GM19239 (cell line): ENCODE measurements at places on chromosomes 3 and 15.

DNA sequence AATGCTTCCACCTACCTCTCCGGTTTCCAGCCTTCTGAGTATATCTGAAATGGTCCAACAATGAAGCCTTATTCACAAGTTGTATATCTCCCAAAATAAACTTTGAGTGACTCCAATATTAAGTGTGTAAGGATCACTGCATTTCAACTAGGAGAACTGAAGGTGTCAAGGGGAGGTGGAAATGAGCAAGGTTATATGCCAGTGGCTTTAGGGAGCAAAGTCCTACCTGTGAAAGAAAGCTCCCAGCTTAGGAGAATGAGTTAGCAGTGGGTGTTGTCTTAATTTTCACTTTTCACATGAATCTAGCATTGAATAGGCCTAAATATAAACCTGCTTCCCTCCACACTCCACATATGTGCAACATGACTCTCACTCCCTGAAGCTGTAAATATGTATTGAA is 29.0 kb downstream of the LMCD1 start:
- DNase-seq = no peak

DNA sequence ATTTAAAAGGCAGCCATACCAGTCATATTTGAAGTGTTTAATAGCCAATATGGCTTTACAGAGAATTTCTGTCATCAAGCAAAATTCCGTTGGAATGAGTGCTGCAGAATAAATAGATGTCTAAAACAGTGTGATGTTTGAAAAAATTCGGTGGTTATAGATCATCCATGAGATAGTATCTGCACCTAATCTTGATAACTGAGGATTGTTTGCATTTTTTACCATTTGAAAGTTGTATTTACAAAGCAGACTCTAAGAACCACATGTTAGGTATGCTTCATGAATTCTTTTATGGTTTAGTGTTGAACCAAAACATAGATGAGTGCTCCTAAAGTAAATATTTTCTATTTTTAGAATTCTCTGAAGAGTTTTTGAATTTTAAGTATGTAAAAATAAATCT is 476.1 kb downstream of the NAALADL2 start:
- DNase-seq = no peak

- DNase-seq = no peak
Measured at GRCh38 chr3:105140899-105141367, 225.8 kb upstream of the ALCAM start.

DNA sequence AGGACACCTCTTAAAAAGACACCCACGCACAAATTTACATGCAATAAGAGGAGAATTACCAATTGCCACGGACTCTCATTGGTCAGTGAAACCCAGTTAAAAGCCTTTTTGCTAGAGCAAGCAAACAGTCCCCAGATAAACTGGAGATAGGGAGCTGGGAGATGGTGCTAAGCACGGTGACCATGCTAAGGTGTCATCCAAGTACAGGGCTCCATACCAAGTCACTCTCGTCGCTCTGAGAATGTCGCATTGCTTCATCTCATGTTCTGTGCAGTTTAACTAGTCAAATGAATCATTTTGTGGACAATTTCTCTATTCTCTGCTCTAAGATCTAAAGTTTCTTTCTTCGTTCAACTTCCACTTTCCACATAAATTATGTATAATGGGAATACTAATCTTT is 581.9 kb downstream of the AGBL1 start:
- no peak for DNase-seq

- no peak for DNase-seq
Measured at GRCh38 chr15:57343498-57343897, 32.8 kb upstream of the CGNL1 start.

- DNase-seq = no peak
Measured at GRCh38 chr3:135655328-135655727, 310.2 kb upstream of the PPP2R3A start.

DNA sequence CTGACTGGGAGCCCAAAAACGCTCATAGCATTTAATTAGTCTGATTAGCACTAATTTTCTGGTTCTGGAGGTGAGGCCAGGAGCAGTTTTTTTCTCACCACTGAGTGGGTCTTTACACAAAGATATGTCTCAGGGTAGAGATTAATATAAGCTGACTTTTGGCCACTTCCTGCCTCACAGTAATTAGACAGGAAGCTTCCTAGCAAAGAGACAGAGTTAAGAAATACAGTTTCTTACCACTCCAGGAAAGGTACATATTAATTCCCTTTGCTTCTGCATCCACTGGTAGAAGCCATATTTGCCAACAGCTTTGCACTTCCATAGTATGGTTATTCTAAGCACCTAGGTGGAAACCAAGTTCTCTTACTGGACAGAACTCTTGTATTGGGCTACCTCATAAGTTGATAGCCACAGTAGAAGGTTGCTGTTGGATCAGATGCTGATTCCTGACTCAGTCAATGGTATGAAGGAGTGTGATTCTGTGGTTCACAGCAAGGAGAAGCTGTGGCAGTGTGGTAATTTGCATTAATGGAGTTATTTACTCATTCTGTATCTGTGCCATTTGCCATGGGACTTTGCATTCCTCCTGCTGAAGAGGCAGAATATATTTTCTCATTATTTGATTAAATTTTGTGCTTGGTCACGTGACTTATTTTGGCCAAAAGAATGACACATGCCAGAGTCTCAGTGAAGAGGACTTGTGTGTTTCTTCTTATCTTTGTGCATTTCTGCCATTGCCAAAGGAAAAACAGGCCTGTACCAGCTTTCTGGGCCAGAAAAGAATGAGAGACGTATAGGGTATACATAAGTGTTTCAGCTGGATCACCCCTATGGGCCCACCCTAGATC is 17.5 kb upstream of the ZBTB20 start:
- DNase-seq = no peak

- no peak for DNase-seq
Measured at GRCh38 chr3:191345334-191345733, 15.0 kb upstream of the UTS2B start.

DNA sequence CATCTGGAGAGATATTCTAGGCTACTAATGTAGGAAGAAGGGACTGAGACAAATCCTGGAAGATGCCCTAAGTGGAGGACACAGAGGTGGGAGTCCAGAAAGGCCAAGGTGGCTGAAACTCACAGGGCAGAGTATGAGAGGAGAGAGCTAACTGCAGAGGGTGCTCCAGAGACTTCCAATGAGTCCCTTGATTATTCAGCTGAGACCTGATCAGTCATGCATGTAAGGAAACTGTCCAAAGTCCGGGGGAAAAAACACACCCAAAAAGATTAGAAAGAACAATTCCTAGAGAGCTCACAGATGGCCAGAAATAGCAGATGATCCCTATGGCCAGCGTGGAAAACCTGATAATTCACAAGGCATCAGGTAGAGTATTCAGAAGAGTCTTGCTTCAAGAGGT is 18.7 kb upstream of the FOXP1 start:
- DNase-seq = no peak

- no peak for DNase-seq
Measured at GRCh38 chr3:53816425-53816824, 29.8 kb downstream of the CHDH start.

GRCh38 chr15:75989045-75989444 is 23.2 kb downstream of the NRG4 start:
- DNase-seq = no peak

DNA sequence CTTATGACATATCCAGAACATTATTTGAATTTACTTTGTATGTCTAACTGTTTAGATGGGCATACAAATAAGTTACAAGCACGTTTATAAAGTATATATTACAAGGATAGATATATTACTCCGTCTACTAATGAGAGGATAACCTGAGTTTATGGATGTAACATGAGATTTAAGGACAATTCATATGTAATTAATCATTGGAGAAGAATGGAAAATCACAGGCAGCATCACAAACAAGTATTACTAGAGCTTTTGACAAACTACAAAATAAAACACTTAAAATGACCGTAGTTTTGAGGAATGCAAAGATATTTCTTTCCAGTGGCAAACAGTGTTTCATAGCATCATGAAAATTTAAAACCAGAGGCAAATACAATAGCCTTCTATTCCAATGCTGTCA is 113.8 kb downstream of the ROBO1 start:
- no peak for DNase-seq

DNA sequence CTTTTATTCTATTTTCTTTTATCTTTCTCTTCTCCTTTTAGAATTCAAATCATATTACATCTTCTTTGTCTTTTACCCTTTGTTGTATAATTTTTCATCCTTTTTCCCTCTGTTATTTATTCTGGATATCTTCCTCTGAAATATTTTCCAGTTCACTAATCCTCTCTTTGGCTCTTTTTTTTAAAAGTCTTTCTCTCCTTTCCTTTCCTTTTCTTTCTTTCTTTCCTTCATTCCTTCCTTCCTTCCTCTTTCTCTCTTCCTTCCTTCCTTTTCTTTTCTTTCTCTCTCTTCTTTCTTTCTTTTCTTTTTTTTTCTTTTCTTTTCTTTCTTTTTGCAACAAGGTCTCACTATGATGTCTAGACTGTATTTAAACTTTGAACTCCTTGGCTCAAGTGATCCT is 9.3 kb downstream of the SUSD5 start:
- no peak for DNase-seq

DNA sequence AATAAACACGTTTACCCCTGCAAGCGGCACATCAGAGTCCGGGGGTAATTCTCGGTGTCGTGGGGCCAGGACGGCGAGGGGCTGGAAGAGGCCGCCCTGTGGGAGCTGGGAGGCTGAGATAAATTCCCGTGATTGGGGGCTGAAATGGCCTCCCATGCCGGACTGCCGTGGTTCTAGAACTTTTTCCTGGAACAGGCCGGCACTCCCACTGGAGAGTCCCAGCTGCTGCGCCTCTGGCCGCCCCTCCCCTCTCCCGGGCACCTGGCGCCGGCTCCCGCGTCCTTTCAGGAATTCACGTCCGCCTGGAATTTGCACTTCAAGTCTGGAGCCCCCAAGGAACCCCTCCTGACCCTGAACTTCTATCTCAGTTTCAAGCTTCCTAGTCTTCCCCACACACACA is 10.8 kb upstream of the LRRC2 start:
- no peak for DNase-seq

DNA sequence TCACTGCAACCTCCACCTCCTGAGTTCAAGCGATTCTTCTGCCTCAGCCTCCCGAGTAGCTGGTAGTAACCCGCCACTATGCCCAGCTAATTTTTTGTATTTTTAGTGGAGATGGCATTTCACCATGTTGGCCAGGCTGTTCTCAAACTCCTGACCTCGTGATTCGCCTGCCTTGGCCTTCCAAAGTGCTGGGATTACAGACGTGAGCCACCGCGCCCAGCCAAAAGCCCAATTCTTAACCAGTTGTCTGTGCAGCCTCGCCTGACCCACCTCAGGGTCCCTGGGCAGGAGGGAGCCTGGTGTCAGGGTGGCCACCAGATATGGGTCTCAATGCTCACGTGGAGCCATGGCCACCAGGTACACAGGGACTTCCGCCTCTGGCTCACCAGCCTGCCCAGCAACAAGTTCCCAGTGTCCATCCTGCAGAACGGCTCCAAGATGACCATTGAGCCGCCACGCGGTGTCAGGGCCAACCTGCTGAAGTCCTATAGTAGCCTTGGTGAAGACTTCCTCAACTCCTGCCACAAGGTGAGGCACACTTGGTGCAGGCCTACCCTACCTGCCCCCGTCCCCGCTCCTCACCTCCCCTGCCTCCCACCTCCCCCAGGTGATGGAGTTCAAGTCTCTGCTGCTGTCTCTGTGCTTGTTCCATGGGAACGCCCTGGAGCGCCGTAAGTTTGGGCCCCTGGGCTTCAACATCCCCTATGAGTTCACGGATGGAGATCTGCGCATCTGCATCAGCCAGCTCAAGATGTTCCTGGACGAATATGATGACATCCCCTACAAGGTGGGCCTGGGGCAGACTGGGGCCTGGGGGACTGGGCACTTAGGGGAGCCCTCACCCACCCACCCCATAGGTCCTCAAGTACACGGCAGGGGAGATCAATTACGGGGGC is 48.6 kb downstream of the SEMA3G start:
- no peak for DNase-seq

DNA sequence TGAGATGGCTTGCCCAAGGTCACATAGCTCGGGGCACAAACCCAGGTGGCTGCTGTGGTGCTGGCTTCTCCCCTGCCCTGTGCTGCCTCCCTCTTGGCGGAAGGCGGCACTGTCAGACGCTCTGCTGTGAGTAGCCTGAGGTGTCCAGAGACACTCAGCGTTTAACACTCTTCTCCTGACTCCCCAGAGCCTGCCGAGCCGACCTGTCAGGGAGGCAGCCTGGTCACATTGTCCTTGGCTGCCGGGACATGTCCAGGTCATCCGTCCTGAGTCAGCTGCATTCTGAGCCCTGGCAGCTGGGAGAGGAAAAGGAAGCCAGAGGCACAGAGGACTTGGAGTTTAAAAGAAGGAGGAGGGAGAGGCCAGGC is 4.7 kb downstream of the LMAN1L start:
- DNase-seq = no peak

DNA sequence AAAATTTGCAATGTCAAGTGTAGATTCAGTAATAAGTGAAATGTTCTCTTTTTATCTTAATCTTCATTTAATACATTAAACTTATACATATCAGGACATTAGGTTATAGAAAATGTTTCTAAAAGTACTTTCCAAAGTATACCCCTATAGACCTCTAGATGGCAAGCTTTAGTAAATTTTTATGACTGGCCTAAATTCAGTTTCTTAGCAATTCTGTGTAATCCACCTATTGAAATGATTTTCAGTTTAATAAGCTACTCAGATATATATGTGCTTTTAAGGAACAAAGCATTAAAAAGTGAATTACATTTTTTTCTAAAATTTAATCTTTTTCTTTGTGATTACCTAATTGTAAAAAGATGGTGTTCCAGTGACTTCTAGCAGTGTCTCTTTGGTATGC is 342.2 kb downstream of the GBE1 start:
- no peak for DNase-seq

GRCh38 chr3:117510396-117510795 is 800.8 kb downstream of the TUSC7 start:
- DNase-seq = no peak

- no peak for DNase-seq
Measured at GRCh38 chr3:172786036-172786435, 35.5 kb downstream of the ECT2 start.

DNA sequence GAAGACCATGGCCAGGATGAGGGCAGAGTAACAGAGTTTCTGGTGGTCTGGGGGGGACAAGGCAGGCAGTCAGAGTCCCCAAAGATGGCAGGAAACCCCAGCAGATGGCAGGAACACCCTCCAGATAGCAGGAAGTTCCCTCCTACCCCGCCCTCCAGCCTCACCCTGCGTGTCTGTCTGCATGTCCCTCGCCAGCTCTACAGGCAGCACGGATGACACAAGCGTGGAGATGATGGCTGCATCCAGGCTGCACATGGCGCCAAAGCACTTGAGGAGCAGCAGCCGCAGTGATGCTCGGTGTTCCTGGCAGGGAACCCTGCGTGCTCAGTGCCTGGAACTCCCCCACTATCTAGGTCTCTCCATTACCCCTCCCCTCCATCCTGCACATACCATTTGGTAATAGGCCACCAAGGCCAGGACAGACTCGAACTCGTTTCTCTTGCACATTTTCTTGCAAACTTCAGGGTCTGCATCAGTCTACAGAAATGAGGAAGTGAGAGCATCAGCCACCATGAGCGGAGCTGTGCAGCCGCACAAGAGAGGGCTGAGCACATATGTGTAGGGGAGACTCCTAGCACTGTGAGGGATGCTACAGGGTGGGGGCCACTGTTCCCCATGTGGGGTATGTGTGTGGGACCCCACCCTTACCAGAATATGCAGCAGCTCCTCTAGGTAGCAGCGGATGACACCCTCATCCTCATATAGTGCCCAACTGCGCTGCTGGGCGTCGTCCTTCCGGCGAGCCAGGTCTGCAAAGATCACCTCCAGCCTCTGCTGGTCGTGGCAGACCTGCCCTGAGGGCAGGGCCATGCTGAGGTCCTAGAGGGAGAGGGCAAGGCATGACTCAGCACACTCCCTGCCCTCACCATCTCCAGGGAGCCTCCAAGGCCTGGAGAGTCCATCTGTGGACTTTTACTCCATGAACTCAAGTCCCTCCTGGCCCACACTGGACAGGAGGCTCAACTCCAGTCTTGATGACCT is 6.0 kb downstream of the NCKIPSD start:
- no peak for DNase-seq
